ENCODE measurements at places on chromosomes 11 and 22.

- peak; percentile 83 for DNase-seq
Observed at GRCh38 chr11:125903711-125904659, at the start of gene DDX25. DDX25 (plus strand) TSS chr11:125904508; CDS start chr11:125904518, 10 bp downstream.

DNA sequence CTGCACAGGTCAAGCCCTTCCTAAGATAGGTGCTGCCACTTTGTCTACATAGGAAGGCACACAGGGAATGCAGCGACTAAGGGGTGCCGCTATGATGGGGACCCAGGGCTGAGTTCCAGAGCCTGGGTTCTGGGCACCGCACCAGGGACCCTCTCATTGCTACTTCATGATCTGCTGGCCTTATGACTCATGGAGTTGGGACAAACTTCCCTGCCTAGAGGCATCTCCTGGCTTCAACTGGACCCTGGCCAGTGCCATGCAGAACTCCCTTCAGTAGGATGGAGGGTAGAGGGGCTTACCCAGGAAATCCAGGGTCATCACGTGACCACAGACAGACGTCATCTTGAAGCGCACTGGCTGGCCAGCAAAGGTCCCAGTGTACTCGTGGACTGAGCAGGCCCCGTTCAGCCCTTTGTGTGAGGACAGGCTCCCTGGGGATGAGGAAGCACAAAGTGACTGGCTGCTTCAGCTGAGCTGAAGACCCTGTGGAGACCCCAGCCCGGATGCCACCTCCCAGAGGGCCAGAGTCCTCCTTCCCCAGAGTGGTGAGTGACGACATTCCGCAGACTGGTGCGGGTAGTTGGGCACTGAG lies 8.4 kb downstream of the TOP3B start:
- no peak for DNase-seq

- peak; percentile 84 for DNase-seq
Observed at GRCh38 chr22:39496131-39496838, 5.8 kb upstream of the MIEF1 start.

DNA sequence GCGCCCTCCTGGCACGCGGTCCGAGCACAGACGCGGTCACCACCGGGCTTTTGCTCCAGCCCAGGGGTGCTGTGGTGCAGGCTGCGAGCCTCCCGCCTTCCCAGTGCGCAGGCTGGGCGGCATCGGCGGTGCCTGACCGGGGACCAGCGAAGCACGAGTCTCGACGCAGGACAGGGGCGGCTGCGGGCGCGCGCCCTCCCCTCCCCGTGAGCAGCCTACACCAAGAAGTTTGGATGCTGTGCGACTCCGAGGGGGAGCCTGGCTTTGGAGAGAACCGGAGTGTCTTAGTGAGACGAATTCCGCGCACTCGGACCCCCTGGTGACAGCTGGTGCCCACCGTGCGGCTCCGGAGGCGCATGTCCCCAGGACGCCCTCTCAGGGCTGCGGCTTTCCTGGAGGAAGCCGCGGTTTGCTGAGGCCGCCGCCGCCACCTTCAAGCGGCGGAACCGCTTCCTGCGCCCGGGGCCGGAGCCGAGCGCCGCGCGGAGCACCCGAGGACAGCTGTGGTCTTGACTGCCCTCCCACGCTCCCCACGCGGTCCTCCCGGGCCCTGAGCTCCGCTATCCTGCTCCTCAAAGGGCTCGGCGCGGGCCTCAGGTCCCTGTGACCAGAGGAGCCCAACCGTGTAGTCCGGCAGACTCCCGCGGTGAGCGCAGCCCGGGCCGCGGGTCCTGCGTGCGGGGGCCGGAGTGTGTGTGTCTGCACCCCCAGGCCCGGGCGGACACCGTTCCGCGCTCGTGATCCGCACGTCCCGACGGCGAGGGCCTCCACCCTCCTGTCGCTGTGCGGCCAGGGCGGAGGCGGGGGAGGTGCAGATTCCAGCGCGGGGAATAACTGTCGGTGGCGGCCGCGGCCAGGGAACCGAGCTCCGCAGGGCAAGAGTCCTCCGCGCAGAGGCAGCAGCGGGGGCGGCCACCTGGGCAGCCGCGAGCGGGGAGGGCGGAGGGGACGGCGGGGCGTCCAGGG lies 1.7 kb downstream of the FGF3 start:
- peak; percentile 77 for DNase-seq

DNA sequence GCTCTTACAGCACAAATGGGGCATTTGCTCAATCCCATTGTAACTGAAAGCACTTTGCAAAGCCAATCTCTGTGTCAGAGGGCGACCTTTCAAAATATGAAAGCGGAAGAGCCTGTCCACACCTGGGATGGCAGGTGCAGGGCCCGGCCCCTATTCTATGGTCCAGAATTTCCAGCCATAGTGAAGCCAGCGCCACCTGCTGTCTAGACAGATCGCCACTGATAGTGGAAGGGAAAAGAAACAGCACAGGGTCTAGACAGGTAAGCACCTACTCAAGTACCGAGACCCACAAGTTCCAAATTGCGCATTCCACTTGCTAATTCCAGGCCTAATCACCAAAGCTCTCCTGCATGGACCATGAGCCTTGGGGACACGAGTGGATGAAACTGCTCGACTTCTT lies 141.4 kb downstream of the NTM start:
- DNase-seq, result peak; percentile 60

GRCh38 chr22:40202225-40202944 lies 24.7 kb downstream of the TNRC6B start:
- DNase-seq, result no peak

DNA sequence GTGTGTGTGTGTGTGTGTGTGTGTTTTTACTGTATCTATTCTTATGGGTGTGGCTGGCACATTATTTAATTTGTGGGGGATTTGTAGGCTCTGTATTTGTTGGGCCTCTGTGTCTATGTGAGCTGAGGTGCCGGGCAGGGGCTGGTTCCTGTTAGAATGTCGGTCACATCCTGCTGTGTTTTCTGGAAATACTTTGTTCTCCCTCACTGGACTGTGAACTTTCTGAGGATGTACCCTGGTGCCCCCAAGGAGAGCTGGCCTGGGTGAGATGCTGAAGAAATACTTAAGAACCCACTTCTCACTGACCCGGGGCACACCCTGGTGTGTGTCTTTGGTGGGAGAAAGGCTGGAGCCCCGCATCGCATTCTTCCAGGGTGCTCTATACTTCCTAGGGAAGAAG lies 28.6 kb downstream of the KIAA1671 start:
- no peak for DNase-seq

GRCh38 chr22:37675930-37676735 lies 697 bp downstream of the LGALS1 start:
- DNase-seq, result no peak

- DNase-seq, result peak; percentile 75
Observed at GRCh38 chr11:128532572-128533091, 54.7 kb downstream of the ETS1 start.

- DNase-seq, result no peak
Observed at GRCh38 chr11:129792663-129793062, 23.0 kb upstream of the TMEM45B start.

- no peak for DNase-seq
Observed at GRCh38 chr11:26905368-26905767, 88.5 kb upstream of the FIBIN start.

- DNase-seq, result no peak
Observed at GRCh38 chr22:19739911-19740449, 16.6 kb downstream of the GP1BB start.
